A673 (cell line): ENCODE measurements at places on chromosomes 5 and 9. TPM values are rescaled to one million over a fixed set of nuclear protein-coding genes. Genes with fewer than 3 reads are reported as not detected.

EIF4EBP3 gene
- 5.6 and 7.6 TPM in 2 replicates for total RNA-seq

VLDLR gene
- 4.5 and 4.8 TPM in 2 replicates for total RNA-seq

CSF1R gene
- not detected in 2 replicates for total RNA-seq

SPINK4 gene
- not detected in 2 replicates for total RNA-seq

IL9 gene
- not detected in 2 replicates for total RNA-seq

IL5 gene
- not detected in 2 replicates for total RNA-seq

PRRT1B gene
- not detected in 2 replicates for total RNA-seq

YTHDC2 gene
- 24.3 and 26.0 TPM in 2 replicates for total RNA-seq

CDKN2B gene
- total RNA-seq: not detected in 2 replicates

SLC36A3 gene
- total RNA-seq: not detected in 2 replicates

PPWD1 gene
- total RNA-seq: 34.4 and 35.4 TPM in 2 replicates

OR1J4 gene
- total RNA-seq: not detected in 2 replicates

GFI1B gene
- not detected in 2 replicates for total RNA-seq

CYSRT1 gene
- total RNA-seq: 0.37 TPM in 1 of 2 replicates, not detected in the other

CTNND2 gene
- not detected in 2 replicates for total RNA-seq

S1PR3 gene
- total RNA-seq: 42.9 and 50.9 TPM in 2 replicates

SNCAIP gene
- total RNA-seq: not detected in 2 replicates

PCDHB7 gene
- 2.0 and 2.3 TPM in 2 replicates for total RNA-seq

CDC20B gene
- not detected in 2 replicates for total RNA-seq

FREM1 gene
- total RNA-seq: 4.2 and 5.1 TPM in 2 replicates

DBH gene
- not detected in 2 replicates for total RNA-seq

MARCHF11 gene
- not detected in 2 replicates for total RNA-seq

MCTP1 gene
- 18.1 and 25.8 TPM in 2 replicates for total RNA-seq

CLIC3 gene
- not detected in 2 replicates for total RNA-seq

WDR38 gene
- not detected in 2 replicates for total RNA-seq

LCNL1 gene
- not detected in 2 replicates for total RNA-seq

PCDHGA2 gene
- total RNA-seq: 1.5 and 1.8 TPM in 2 replicates

AK8 gene
- total RNA-seq: 0.92 TPM in 1 of 2 replicates, not detected in the other

QRFP gene
- total RNA-seq: not detected in 2 replicates

ADAMTS16 gene
- total RNA-seq: 0.28 and 0.35 TPM in 2 replicates

ANKRD31 gene
- total RNA-seq: 0.04 and 0.15 TPM in 2 replicates

ADGRV1 gene
- 4.0 and 6.8 TPM in 2 replicates for total RNA-seq

HSPA5 gene
- total RNA-seq: 260 and 290 TPM in 2 replicates

SIT1 gene
- not detected in 2 replicates for total RNA-seq

OR13C5 gene
- total RNA-seq: not detected in 2 replicates

PCDHB15 gene
- total RNA-seq: 1.2 and 2.3 TPM in 2 replicates
